ENCODE measurements at places on chromosomes 5 and 9.

DNA sequence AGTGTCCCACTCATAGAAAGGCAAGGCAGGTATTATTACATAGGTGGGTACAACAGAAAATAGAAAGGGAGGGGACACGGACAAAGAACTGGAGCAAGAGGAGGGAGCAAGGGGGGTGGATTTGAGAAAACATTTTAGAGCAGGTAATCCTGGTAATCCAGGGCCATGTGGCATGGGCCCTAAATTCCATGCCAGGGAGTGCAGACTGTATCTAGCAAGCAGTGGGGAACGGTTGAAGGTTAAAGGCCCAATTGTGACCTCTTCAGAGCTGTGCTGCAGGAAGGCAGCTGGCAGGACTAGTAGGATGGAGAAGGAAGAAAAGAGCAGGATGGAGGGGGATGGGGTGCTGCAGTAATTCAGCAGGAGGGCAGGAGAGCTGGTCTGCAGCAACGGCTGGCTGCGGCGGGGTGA is 75.2 kb downstream of the PDE6A start:
- DNase-seq = no peak

- DNase-seq = no peak
These were observed 78.2 kb downstream of the GTF3C4 start for GRCh38 chr9:132748450-132748849.

DNA sequence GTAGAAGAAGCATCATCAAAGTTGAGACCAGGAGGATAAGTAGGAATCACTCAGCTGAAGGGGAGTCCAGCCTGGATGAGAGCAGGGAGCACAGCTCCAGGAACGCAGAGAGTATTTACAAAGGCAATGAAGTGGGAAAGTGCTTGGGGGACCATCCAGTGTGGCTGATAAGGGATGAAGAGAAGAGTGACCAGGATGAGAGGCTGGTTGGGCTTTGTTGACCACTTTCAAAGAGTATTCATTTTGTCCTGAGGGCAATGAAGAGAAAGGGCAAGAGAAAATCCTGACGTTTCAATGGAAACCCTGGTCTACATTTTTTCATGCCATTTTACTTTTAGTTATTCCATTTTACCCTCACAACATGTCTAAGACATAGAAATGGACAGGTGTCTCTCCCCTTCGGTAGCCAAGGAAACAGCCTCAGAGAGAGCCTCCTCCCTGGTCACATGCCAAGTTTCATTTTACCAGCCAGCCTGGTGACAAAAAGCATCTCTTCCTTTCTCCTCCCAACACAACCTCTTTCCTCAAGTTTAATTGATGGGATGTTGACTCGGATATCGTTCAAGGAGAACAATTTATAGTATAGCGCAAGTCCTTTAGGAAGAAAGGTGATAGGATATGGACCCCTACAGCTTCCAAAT is 492.7 kb upstream of the CLINT1 start:
- no peak for DNase-seq

DNA sequence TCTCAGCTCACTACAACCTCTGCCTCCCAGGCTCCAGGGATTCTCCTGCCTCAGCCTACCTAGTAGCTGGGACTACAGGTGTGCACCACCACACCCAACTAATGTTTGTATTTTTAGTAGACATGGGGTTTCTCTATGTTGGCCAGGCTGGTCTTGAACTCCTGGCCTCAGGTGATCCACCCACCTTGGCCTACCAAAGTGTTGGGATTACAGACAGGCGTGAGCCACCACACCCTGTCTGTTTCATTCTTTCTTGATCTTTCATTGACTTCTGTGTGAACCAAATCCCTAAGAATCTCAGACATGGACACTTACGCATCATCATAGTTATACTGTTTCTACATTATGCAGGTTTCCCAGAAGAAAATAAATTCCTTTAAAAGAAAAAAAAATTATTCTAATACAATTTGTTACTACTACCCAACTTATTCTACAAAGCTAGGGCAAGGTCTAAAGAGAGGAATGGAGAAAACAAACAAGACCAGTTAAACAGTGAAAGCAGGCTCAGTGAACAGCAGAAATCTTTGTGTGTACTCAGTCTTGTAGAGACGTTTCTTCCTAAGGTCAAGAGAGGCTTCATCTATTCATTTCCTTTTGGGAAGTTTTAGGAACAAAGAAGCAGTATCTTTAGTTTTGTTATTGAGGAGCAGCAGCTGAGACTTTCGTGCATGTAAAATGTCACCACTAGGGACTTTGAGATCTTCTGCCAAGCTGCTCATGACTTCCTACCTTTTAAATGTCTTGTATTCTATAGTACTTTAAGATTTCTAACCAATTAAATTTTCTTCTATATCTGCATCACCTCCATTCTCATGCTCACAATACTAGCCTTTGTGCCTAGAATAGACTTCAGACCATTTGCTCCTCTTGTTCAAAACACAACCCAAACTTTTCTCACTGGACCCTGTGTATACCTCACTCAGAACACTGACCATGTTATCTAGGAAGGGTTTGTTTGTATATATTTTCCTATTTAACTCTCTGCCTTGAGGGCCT is 5.6 kb upstream of the HMGCR start:
- DNase-seq = no peak

DNA sequence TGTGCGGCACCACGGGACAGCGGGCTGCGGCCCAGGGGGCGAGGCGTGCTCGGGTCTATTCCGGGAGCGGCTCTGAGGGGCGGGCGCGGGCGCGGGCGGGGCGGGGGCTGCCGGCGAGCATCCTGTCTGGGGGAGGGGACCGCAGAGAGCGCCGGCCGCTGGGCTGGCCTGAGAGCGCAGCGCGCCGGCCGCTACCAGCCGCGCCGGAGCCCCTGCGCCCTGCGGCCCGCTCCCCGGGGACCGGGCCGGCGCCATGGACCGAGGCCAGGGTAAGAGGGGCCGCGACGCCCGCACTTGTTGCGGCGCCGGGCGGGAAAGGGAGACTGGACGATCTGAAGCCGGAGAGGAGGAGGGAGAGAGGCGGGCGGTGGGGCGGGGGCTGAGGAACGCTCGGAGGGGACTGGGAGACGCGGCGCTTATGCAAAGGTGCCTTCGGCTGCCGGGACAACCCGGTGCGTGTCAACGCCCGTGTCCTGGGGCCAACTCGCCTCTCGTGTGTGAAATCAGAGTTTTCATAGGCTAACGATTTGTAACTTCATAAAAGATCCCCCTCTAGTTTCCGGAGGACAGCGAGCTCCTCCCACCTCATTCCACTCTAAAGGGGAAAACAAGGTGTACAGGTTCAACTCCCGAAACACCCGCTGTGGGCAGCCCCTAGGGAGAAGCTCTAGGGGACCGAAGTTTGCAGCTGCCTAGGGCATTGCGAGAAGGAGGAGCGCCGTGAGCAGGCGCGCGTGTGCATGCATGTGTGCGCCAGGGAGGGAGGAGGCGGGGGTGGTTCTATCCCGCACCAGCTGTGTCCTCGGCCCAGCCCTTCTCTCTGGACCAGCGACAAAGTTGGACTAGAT is at the start of gene AFAP1L1:
Gene AFAP1L1 (plus strand): TSS at position 144 of the 848 bp plus-strand sequence. CDS start 110 bp downstream, at position 254.
- peak; percentile 37 for DNase-seq

DNA sequence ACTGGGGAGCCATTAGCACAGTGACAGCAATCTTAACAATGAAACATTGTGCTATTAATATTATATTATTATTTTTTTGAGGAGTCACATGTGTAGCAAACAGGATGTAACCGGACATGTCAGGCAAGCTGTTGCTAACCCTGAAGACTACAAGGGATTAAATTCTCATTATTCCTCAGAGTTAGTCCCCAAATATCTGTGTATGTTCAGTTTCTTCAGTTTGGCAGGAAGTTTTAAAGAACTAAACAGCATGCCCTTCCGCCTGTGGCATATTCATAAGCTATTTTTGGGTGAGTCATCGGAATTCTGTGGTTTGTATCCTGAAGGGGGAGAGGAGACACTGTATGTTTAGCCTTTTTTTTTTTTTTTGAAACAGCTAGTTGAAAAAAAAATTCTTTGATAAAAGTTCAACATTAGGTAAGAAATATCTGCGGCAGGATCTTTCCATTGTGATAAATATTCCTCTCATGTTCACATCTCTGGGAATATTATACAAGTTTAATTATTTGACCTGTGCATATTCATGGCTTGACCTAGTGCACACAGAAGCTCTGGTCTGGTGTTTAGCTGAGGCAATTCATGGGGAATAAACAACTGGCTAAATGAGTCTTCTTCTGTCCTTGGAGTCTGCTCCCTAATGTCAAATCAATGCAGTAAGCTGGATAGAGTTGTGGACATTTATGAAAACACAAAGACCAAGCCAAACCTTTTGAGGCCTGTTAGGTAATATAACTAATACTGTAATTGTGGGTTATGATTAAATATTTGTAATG is 202.7 kb upstream of the CDKN2B start:
- DNase-seq = no peak

- DNase-seq = no peak
These were observed 408.4 kb downstream of the PDE4D start for GRCh38 chr5:59485107-59485506.

DNA sequence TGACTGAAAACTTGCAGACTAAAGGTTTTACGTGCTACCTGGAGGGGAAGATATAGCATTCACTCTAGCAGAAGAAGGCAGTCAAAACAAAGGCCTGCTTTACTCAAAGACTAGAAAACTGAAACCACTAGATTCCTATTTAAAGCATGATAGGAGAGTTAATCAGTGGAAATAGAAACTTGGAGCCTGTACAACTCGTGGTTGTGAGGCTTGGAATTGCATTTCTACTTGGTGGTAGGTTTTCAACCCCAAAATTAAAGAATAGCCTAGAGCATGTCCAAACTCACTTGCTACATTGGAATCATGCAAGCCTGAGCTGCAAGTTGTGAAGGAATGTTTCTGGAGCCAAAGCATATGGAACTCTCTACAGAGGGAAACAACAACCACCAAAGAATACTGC is 1526.4 kb upstream of the NUDT12 start:
- no peak for DNase-seq

DNA sequence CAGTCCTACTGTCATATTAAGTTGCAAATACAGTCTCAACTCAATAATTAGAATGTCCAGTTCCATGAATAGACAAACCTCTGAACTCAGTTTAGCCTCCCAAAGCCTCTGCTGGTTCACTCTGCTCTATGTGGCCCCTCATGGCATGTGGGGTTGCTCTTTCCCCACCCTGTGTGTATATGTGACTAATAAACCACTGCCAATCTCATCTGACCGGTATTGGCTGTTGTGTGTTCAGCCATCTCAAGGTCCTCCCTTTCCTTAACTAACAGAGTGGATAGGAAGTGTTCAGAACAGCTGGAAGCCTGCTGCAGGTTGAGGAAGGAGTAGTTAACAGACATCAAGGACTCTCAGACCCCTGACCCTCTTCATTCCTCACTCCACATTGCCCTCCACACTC is 55.3 kb downstream of the IL33 start:
- no peak for DNase-seq

DNA sequence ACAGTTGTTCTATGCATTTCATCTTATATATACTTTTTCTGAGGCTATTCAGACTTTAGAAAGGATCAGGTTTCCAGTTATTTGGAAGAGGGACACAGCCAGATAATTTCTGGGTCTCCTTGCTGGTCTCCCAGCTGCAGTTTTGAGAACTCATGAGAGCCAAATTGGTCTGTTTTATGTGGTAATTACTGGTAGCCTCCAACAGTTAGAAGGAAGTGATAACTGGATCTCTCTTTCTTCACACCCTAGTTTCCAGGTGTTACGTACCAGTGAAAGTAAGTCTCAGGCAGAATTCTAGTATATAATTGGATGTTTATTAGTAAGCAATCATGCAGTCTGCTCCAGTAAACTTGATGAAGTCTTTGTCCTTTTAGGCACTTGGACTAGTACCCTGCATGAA is 63.2 kb upstream of the RPS23 start:
- no peak for DNase-seq

DNA sequence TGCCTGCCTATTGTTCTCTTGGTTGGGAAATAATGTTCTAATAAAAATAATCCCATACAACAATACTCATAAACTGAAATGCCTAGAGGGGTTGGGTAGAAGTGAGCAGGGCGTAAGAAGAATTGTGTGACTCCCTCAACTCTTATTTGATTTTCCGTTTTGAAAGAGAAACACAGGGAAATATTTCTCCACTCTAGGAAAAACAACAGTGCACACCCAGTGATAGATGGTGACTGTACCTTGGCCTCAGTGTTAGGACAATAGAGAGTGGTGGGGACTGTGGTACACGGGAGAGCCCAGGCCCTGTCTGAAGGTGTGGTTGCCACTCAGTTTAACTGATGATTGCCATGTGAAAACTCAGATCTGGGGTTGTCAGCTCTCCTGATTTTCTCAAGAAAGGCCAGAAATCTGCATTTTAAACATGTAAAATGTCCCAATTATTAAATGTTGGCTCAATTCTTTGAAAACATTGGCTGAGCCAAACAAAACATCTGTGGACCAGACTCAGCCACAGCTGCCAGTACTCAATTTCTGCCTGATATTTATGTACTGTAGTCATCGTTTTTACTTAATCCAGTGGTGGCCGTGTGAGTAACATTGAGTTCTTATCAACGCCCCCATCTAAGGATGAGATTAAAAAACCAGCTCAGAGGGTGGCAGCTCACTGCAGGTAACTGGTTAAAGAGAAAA is 103.8 kb upstream of the ZNF618 start:
- DNase-seq = no peak

DNA sequence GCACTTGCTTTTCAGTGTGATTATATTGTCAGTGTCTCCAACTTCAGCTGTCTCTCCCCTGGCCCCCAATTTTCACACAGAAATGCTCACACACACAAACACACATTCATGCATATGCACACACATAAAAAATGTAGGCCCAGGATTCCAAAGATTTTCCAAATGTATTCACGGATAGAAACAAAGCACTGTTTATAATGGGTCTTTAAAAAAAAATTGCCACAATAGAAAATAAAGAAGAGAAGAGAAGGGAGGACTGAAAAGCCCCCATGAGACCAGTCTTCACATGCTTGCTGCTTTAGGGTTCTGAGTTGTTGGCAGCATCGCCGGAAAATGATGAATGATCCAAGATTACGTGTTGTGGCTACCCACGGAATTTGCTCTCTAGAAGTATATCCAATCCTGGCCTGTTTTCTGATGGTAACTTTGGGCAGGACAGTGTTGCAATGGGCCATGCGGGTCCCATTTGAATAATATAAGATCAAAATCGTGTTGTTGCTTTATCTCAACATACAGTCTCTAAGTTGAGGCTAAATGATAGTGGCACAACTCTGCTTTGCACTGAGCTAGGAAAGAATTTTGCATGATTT is 36.2 kb upstream of the ACO1 start:
- no peak for DNase-seq

All from HAP-1 (cell line).